NCI-H1092 (cell line): ENCODE measurements at places on chromosomes 7 and 10.

DNA sequence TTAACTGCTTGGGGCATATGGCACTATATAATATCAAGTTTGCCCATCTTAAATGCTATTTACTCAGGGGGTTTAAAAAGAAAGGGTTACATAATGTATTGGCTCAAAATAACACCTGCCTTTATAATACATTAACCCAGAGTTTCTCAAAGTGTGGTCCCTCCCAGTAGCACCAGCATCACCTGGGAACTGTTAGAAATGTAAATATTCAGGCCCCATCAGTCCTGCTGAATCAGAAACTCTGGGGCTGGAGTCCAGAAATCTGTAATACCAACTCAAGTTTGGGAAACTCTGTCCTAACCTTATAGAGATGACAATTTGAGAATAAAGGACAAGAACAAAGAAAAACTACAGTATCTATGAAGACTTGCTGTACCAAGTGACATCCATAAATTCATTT is 270.7 kb downstream of the PARD3 start:
- DNase-seq: no peak

DNA sequence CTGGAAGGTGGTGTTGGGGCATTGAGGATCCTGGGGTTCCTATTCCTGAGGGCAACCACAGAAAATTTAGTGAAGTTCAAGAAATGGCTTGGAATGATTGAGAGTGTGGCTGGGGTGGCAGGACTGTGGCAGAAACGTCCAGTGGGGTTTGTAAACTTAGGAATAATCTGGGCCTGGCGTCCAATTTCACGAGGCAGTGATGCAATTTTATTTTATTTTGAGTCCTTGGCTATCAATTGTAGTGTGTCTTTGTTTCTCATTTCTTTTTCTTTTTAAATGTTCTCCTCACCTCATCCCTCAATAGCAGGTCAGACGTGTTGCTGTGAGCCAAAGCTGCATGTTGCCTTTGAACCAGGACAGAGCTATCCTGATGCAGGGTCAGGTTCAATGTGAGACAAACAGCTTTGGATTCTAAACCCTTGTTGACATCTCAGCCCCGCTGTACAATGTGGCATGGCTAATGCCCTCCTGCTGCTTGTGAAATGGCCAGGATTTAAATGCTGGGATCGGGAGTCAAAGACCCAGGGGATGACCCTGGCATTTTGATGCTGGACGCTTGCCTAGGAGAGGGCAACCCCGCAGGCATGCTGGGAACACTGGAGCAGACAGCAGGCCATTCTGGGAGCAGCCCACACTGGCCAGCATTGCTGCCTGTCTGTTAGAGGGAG is 64.8 kb downstream of the RBM20 start:
- DNase-seq: no peak

DNA sequence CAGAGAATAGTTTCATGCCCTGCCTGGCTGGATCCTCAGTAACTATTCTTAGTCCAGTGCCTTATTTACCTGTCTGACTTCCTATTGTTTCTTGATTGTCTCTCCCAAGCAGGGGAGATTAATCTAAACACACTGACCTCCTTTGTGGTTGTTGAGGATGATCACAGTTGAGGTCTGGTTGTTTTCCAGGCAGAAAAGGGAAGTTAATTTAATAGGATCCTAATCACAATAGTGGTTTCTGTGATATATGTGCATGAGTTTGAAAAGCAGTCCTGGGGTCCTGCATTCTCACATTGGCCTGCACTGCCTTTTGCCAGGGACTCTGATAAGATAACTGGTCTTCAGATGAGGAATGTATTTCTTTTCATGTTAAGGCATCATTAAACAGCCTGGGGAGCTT is 130.1 kb downstream of the SND1 start:
- no peak for DNase-seq

GRCh38 chr7:132024290-132024689 is 467.9 kb upstream of the PODXL start:
- DNase-seq: no peak

GRCh38 chr10:18144928-18145327 is 4.7 kb downstream of the CACNB2 start:
- peak; percentile 24 for DNase-seq

GRCh38 chr7:116692401-116693308 is 20.7 kb downstream of the MET start:
- no peak for DNase-seq

GRCh38 chr7:40468891-40469864 is 334.4 kb downstream of the SUGCT start:
- no peak for DNase-seq

DNA sequence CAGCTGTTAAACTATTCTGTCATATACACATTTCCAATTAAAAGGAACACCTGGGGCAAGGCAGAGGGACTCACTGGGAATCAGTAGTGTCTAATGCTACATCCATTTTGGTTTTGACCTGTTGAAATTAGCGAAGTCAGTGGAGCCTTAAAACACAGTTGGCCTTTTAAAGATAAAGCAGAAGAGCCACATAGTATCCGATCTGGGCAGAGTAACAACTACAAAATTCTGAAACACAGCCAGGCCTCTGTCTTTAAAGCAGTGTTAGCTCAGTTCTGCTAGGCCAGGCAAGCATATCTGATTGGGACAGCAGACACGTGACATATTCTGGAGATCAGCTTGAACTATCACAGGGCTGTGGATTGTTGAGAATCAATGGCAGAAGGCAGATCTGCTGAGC is 117.5 kb upstream of the WNT16 start:
- no peak for DNase-seq

- no peak for DNase-seq
These were observed 47.6 kb downstream of the TWIST1 start for GRCh38 chr7:19069842-19070241.
